Smooth muscle cell of bladder (primary cell): ENCODE measurements at places on chromosomes 5 and 9. TPM values are rescaled to one million over a fixed set of nuclear protein-coding genes. Genes with fewer than 3 reads are reported as not detected.

SCGB3A2 gene
- total RNA-seq = not detected in 2 replicates

FKBP15 gene
- total RNA-seq = 14.6 and 17.7 TPM in 2 replicates

GBGT1 gene
- total RNA-seq = 6.8 and 7.8 TPM in 2 replicates

PKD2L2 gene
- 0.18 TPM in 1 of 2 replicates, not detected in the other for total RNA-seq

DDX4 gene
- not detected in 2 replicates for total RNA-seq

PAM gene
- 384 and 529 TPM in 2 replicates for total RNA-seq

MARCOL gene
- total RNA-seq = 4.0 and 8.3 TPM in 2 replicates

C9 gene
- 0.18 TPM in 1 of 2 replicates, not detected in the other for total RNA-seq

RASGEF1C gene
- total RNA-seq = not detected in 2 replicates

TAF1L gene
- under 0.01 TPM in 1 of 2 replicates, not detected in the other for total RNA-seq

CLK4 gene
- total RNA-seq = 25.0 and 27.8 TPM in 2 replicates

LHX3 gene
- not detected in 2 replicates for total RNA-seq

F2RL2 gene
- total RNA-seq = 5.4 and 9.8 TPM in 2 replicates

HCN1 gene
- total RNA-seq = not detected in 2 replicates

NMUR2 gene
- total RNA-seq = not detected in 2 replicates

ARSI gene
- total RNA-seq = 22.2 and 26.8 TPM in 2 replicates

SLC6A3 gene
- total RNA-seq = under 0.01 TPM in 1 of 2 replicates, not detected in the other

FKTN gene
- 17.8 and 18.3 TPM in 2 replicates for total RNA-seq

SPINK6 gene
- total RNA-seq = 3.1 and 15.6 TPM in 2 replicates

CCDC127 gene
- total RNA-seq = 3.8 and 7.0 TPM in 2 replicates

TNIP1 gene
- 60.0 and 67.9 TPM in 2 replicates for total RNA-seq

IARS1 gene
- total RNA-seq = 445 and 751 TPM in 2 replicates

CNTNAP3 gene
- 0.18 and 1.1 TPM in 2 replicates for total RNA-seq

SIT1 gene
- not detected in 2 replicates for total RNA-seq

ASPN gene
- total RNA-seq = 1.1 and 2.0 TPM in 2 replicates

DBN1 gene
- total RNA-seq = 130 and 139 TPM in 2 replicates

STING1 gene
- 24.8 and 26.9 TPM in 2 replicates for total RNA-seq

CCL28 gene
- 0.43 and 1.5 TPM in 2 replicates for total RNA-seq

ACTBL2 gene
- total RNA-seq = 1.1 and 3.0 TPM in 2 replicates

PCDHGC3 gene
- total RNA-seq = 38.1 and 41.7 TPM in 2 replicates

LVRN gene
- 0.18 and 0.28 TPM in 2 replicates for total RNA-seq

CCL27 gene
- not detected in 2 replicates for total RNA-seq

DAB2 gene
- total RNA-seq = 122 and 161 TPM in 2 replicates

CCDC180 gene
- 1.7 TPM in 2 replicates for total RNA-seq

NR3C1 gene
- total RNA-seq = 68.3 and 91.2 TPM in 2 replicates

ECM2 gene
- 4.3 and 5.0 TPM in 2 replicates for total RNA-seq

OBP2B gene
- total RNA-seq = not detected in 2 replicates

GRIN3A gene
- not detected in 2 replicates for total RNA-seq

C9orf43 gene
- 0.14 and 0.18 TPM in 2 replicates for total RNA-seq

ARSK gene
- total RNA-seq = 8.4 and 13.0 TPM in 2 replicates

SDHA gene
- 128 and 130 TPM in 2 replicates for total RNA-seq

UQCRQ gene
- 147 and 188 TPM in 2 replicates for total RNA-seq

SPINK5 gene
- under 0.01 TPM in 1 of 2 replicates, not detected in the other for total RNA-seq

TXNDC8 gene
- total RNA-seq = not detected in 2 replicates

CPLANE1 gene
- 14.4 and 17.0 TPM in 2 replicates for total RNA-seq

GABRA6 gene
- total RNA-seq = not detected in 2 replicates

FAM151B gene
- total RNA-seq = 7.9 and 8.0 TPM in 2 replicates

GPR151 gene
- total RNA-seq = not detected in 2 replicates

ADGRD2 gene
- not detected in 2 replicates for total RNA-seq

PHAX gene
- 44.7 and 57.8 TPM in 2 replicates for total RNA-seq

SLC45A2 gene
- 0.14 and 0.18 TPM in 2 replicates for total RNA-seq

OR1J2 gene
- total RNA-seq = 0.14 TPM in 1 of 2 replicates, not detected in the other

IL7R gene
- 6.4 and 8.8 TPM in 2 replicates for total RNA-seq

SHOC1 gene
- under 0.01 TPM in 1 of 2 replicates, not detected in the other for total RNA-seq

SLC36A3 gene
- not detected in 2 replicates for total RNA-seq
